ENCODE measurements at places on chromosomes 11 and 22.

- peak; percentile 82 for DNase-seq
These were observed 14.2 kb downstream of the OR52A5 start for GRCh38 chr11:5123802-5124521.

DNA sequence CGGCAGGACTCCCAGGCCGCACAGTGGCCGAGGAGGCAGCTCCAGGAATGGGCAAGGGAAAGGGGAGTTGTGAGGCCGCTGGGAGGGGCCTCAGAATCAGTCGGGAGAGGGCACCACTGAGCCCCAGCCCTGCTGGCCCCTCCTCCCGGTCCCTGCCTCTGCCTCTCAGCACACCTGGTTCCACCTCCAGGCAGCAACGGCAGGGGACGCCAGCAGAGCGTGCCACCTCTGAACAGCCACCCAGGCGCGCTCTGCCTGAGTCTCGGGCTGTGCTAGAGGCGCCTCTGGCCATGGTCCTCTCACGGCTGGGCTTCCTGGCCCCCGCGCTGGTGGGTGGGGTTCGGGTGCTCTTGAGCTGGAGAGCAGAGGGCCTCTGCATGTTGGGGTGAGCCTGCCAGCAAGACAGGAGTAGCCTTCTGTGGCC, 33.0 kb downstream of the MOB2 start:
- DNase-seq: peak; percentile 55

DNA sequence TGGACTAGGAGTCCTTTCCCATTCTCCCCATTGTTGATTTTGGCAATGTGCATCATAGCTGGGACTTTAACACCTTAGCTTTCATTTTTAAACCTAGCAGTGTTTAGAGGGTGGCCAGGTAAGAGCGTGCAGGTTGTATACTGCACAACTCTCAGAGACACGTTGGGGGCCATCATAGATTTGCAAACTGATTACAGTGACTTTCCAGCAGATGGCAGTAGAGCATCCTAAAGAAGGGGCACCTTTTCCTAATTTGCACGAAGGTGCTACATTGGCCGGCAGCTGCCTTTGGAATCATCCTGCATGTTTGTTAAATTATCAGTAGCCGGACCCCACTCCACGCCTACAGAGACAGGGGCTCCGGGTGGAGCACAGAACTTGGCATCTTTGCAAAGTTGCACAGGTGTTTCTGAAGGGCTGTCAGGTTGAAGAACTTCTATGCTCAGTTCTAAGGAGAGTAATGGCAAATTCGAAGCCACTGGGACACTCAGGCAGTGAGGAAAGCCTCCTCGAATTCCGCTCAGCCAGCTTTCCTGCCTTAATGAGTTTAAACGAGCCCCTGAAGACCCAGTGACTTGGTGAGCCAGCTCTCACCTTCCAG, 7.7 kb downstream of the LHFPL7 start:
- peak; percentile 70 for DNase-seq

DNA sequence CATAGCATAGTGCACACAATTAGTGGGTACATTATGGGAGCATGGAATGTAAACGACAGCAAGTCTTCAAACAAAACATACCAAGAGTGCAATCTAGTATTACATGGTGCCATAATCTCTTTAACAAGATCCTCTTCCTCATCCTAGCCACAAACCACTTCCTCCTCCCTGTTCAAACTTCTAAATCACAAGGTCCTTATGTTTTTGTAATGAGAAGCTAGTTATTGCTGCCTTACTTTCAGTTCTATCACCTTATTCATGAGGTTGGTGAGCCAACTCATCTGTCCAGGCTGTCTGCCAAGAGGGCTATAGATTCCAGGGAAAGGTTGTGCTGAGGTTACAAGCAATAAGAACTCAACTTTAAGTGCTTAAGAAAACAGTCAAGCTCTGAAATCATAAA, 195.4 kb upstream of the ARHGAP20 start:
- peak; percentile 49 for DNase-seq

DNA sequence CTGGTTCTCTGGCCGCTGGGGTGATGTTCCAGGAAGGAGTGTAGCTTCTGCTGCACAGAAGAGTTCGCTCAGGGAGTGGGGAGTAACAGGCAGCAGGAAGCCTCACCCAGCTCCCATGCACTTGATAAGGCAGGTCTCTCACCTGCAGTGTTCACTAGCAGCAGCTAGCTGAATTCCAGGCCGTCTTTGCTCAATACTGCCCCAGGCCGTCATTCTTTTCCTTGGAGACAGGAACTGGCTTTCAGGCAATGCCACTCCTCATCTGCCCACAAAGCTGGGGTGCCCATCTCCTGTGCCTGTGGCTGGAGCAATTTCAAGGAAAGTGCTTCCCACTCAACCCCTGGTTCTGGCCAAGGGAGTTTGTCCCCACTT, 66.1 kb downstream of the ARHGAP42 start:
- DNase-seq: peak; percentile 51

- no peak for DNase-seq
These were observed 208.5 kb upstream of the MTMR2 start for GRCh38 chr11:96132437-96132836.

GRCh38 chr22:38494498-38494897, 11.6 kb downstream of the DDX17 start:
- DNase-seq: no peak

DNA sequence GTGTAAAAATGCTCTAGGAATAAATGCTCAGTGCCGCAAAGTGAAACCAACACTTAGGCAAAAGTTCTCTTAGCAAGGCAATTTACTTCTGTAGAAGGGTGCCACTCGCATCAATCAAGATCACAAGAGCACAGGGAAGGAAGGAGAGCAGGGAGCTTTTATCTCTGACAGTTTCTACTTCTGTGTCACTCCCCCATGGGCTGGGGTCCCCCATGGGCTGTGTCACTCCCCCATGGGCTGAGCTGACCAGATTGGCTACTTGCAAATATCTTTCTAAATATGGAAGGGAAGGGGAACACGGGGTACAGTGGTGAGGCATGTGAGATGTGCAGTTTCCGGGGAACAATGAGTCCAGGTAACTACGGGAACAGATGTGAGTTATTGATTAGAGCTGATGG, 397 bp downstream of the OR52N2 start:
- DNase-seq: no peak

GRCh38 chr11:2881981-2882375, 3.6 kb downstream of the CDKN1C start:
- DNase-seq: no peak

DNA sequence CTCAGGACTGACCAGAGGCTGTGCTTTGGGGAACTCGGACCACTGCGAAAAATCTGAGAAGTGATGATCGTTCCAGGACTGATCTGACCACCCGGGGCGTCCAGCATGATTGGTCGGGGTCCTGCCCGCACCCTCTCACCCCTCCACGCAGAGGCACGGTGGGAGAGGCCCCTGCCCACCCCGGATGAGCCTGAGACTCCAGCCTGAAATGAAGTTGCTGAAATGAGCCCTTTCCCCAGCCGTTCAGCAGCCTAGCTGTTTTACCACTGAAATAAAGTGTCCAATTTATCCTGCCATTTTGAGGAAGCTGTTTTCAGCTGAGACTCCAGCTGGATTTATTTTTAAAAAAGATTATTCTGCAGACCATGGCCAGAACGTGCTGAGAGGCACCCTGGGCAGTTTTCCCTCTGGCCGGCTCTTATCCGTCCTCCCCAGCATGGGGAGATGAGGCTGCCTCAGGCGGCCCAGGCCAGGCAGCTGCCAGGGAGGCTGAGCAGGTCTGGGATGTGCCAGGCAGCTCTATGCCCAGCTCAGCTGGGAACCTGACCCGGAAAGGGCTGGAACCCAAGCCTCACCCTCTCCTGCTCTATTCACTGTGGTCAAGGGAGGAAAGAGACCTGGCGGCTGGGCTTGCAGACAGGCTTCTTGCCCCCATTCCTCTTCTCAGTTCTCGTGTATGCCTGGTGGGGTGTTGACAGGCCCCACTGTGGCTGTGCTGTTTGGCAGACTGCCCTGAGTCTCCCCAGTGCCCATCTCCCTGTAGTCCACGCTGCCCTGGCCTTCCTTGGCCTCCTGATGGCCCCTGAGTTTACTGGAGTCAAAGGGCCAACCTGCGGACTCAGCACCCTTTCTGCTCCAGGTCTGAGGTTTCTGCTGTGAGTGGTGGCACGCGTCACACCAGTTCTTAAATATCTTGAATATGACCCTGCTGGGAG, 161.0 kb upstream of the B3GAT1 start:
- DNase-seq: no peak

- peak; percentile 34 for DNase-seq
These were observed 2.0 kb downstream of the SERPINH1 start for GRCh38 chr11:75563978-75564552.

- peak; percentile 100 for DNase-seq
These were observed at the start of gene CRY2 for GRCh38 chr11:45846974-45847910. TSS of gene CRY2 (plus strand) at chr11:45847475. CDS start at chr11:45847491, 16 bp downstream.

Data from stomach (tissue), 19 donors.